A549 treated with dexamethasone at 1 μM for 4 hours (cell line): ENCODE measurements at places on chromosomes 6 and 20. TPM values are rescaled to one million over a fixed set of nuclear protein-coding genes. Genes with fewer than 3 reads are reported as not detected.

The ZBTB2 gene
- total RNA-seq, result 12.7 to 17.2 TPM (median 15.8 TPM) in 5 replicates

The TGM3 gene
- total RNA-seq, result 0.05 to 0.12 TPM (median 0.07 TPM) in 3 of 5 replicates, not detected in the others

The TRIM31 gene
- total RNA-seq, result 0.69 to 0.76 TPM (median 0.70 TPM) in 5 replicates

The ME1 gene
- 37.5 to 43.4 TPM (median 39.0 TPM) in 5 replicates for total RNA-seq

The CDSN gene
- 0.04 to 0.08 TPM (median 0.06 TPM) in 4 of 5 replicates, not detected in the other for total RNA-seq

The SLC44A4 gene
- 0.04 to 0.06 TPM in 2 of 5 replicates, not detected in the others for total RNA-seq
